ENCODE measurements at places on chromosomes 5 and 9. TPM values are rescaled to one million over a fixed set of nuclear protein-coding genes. Genes with fewer than 3 reads are reported as not detected.

Gene IL6ST
- polyA plus RNA-seq: 39.0 TPM

Gene SPINK14
- not detected for polyA plus RNA-seq

Gene SPATA9
- not detected for polyA plus RNA-seq

Gene LCN15
- not detected for polyA plus RNA-seq

Gene PDE6A
- polyA plus RNA-seq: 0.81 TPM

Gene EMB
- 6.1 TPM for polyA plus RNA-seq

Gene FOXD4L4
- polyA plus RNA-seq: not detected

Gene UAP1L1
- 3.6 TPM for polyA plus RNA-seq

Gene MYMK
- not detected for polyA plus RNA-seq

Gene PCDHGC3
- 112 TPM for polyA plus RNA-seq

Gene CCDC192
- polyA plus RNA-seq: 0.35 TPM

Gene GLRA1
- 1.3 TPM for polyA plus RNA-seq

Gene SLIT3
- 10.0 TPM for polyA plus RNA-seq

Gene GRXCR2
- not detected for polyA plus RNA-seq

Gene NUDT2
- 55.0 TPM for polyA plus RNA-seq

Gene CFAP77
- not detected for polyA plus RNA-seq

Gene IL4
- not detected for polyA plus RNA-seq

Gene CDC23
- 8.3 TPM for polyA plus RNA-seq

Gene ROPN1L
- polyA plus RNA-seq: 0.24 TPM

Gene TMEM174
- polyA plus RNA-seq: not detected

Gene PCDHB7
- 0.32 TPM for polyA plus RNA-seq

Gene UBAC1
- 20.2 TPM for polyA plus RNA-seq

Gene LCN6
- 20.8 TPM for polyA plus RNA-seq

Gene SCGB3A2
- polyA plus RNA-seq: not detected

Gene LIFR
- polyA plus RNA-seq: 9.2 TPM

Gene DIPK1B
- 1.4 TPM for polyA plus RNA-seq

Gene FGD3
- 3.7 TPM for polyA plus RNA-seq

Gene NUP214
- polyA plus RNA-seq: 32.0 TPM

Gene DNM1
- 44.3 TPM for polyA plus RNA-seq

Gene NTMT1
- polyA plus RNA-seq: 87.5 TPM

Gene EIF4EBP3
- 7.9 TPM for polyA plus RNA-seq

Gene GARIN3
- not detected for polyA plus RNA-seq

Gene SLC6A7
- polyA plus RNA-seq: not detected

Gene FGF18
- 0.88 TPM for polyA plus RNA-seq

Gene HAPLN1
- not detected for polyA plus RNA-seq

All from adrenal gland (tissue), 19 donors.